ENCODE measurements at places on chromosomes 4 and X. TPM values are rescaled to one million over a fixed set of nuclear protein-coding genes. Genes with fewer than 3 reads are reported as not detected.
A peak's percentile ranks its signal among the peaks of the same experiment; 100 is the strongest.

DNA sequence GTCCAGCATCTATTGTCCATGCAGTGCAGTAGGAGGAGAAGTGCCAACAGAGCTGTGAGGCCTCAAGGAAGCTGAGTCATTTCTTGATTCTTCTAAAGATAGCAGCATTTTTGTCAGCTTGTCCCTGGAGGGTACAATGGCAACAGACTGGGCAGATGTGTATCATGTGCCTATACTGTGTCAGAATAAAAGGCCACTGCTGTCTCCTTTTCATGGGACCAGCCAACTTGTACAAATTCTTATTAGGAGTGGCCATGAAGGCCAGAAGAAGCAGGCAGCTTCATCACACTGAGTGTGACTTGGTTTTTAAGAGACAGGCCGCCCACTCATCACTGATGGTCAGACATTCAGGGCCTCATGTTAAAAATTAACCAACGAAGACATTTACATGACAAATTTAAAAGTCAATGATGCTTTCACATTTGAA is 185.0 kb upstream of the FAM241A start:
- DNase-seq: peak; percentile 29

ANK2 gene
- 1.0 TPM for polyA plus RNA-seq

- no peak for DNase-seq
Measured at GRCh38 chr4:119394826-119395225, 72.9 kb upstream of the FABP2 start.

GRCh38 chrX:20378233-20378920 is 111.7 kb upstream of the RPS6KA3 start:
- DNase-seq: peak; percentile 85

SRPX gene
- polyA plus RNA-seq: 2.7 TPM

IL13RA1 gene
- 51.1 TPM for polyA plus RNA-seq

GRCh38 chr4:36249610-36250009 is 5.3 kb upstream of the ARAP2 start:
- DNase-seq: no peak

FAM114A1 gene
- 44.2 TPM for polyA plus RNA-seq

- no peak for DNase-seq
Measured at GRCh38 chrX:108254636-108255035, 163.1 kb downstream of the ATG4A start.

DNA sequence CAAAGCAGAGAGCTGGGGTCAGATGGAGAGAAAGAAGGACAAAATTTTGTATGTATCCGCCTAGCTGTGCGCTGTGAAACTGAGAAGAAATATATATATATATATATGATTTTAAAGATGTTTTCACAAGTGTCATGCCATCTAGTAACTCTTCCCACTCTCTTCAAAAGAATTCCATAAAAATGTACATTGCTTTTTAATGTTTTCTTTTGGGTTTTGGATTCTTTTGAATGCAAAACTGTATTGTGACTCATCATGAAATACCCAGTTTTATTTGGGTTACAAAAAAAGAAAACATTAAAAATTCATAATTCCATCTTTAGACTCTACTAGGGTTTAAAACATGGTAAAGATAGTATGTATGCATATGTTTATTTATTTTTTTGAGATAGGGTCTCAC is 34.3 kb upstream of the IGFBP7 start:
- DNase-seq: no peak

TCEAL6 gene
- polyA plus RNA-seq: not detected

CTAG1A gene
- polyA plus RNA-seq: not detected

CYSLTR1 gene
- polyA plus RNA-seq: not detected

All from A549 (cell line).